ENCODE measurements at places on chromosomes 13 and 19. TPM values are rescaled to one million over a fixed set of nuclear protein-coding genes. Genes with fewer than 3 reads are reported as not detected.

DNA sequence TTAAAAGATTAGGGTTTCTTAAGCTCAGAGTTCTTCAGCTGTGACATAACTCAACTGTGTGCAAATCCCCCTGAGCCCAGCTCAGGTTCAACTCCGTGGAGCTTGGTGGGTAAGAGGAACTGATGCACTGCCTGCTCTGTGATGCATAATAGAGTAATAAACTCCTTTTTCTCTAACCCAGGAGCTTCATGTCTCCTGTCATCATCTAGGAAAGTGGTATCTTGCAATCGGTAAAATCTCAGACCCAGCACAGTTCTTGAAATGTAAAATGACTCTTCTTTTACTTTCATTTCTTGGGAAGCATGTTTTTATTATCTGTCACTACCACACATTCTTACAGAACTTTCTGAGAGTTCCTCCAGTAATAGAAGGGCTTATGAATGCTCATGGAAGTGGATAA, 123.8 kb upstream of the PCDH9 start:
- no peaks in the 10 kb centered on the region for H3K27me3 ChIP-seq
- H3K27ac ChIP-seq: no peak overlapping the region
- no peak overlapping the region for H3K4me3 ChIP-seq
- peak; percentile 11 for DNase-seq
- H3K36me3 ChIP-seq: no peaks in the 10 kb centered on the region

GRCh38 chr13:71866335-71867130, 471 bp downstream of the DACH1 start:
- DNase-seq: peak; percentile 30
- peak overlapping the region; percentile 73 for H3K4me3 ChIP-seq
- peaks cover 37% of the 10 kb centered on the region for H3K27me3 ChIP-seq
- no peaks in the 10 kb centered on the region for H3K36me3 ChIP-seq

The NAPA gene
- total RNA-seq: 33.5 TPM

The EDDM13 gene
- 0.27 TPM for total RNA-seq

The GARIN5A gene
- total RNA-seq: 3.5 TPM

All from muscle of leg (tissue), 16 donors.